ENCODE measurements at places on chromosomes 1 and 21. TPM values are rescaled to one million over a fixed set of nuclear protein-coding genes. Genes with fewer than 3 reads are reported as not detected.
A peak's percentile ranks its signal among the peaks of the same experiment; 100 is the strongest.

DNA sequence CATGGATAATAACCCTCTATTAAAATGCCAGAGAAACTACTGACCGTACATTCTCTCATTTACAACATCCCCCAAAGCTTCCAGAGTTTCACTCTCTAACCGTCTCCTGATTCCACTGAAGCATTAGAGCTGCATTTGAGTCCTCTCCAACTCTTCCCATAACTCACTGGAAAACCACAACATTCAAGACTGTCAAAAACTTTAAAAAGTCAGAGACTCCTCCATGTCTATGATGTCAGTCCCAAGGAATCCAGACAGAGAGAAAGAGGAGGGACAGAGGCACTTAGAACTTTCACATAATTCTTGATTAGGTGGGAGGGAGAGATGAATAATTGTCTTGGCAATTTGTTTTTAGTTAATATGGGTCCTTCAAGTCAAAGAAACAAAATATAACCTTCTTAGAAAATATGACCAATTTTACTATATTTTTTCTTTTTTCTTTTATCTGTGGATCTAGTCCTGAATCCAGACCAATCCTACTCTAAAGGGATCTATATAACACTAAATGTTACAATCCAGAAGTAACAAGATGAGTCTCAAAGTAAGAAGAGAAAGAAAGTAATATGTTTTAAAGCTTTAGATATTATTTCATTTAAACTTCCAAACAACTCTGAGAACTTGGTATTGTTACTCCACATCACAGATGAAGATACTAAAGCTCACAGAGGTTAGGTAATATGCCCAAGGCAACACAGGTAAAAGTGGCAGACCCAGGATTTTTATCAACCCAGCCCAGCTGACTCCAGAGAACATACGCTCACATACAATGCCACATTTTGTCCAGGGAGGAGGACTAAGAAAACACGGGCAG, 23.8 kb downstream of the OTUD7B start:
- H3K27ac ChIP-seq, result no peak overlapping the region
- H3K27me3 ChIP-seq, result no peaks in the 10 kb centered on the region
- DNase-seq, result no peak
- H3K4me3 ChIP-seq, result no peak overlapping the region
- H3K36me3 ChIP-seq, result no peaks in the 10 kb centered on the region

GRCh38 chr1:57798543-57798942, 374.7 kb upstream of the DAB1 start:
- no peaks in the 10 kb centered on the region for H3K36me3 ChIP-seq
- H3K27ac ChIP-seq, result no peak overlapping the region
- no peak for DNase-seq

DNA sequence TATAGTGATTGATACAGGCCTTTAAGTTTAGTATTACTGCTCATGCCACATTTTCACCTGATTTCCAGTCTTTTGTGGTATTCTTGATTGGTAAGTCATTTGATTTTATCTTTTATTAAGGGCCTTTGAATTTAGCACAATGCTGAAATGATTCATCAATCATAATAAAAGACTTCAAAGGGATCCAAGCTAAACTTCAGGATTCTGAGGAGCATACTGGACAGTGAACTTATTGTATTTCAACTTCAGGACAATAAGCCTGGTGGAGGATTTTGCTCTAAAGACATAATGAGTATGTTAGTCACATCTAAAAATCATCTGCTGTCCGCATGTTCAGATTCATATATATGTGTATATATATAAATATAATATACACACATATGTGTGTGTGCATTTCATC, 233.3 kb downstream of the SETD4 start:
- no peak overlapping the region for H3K4me3 ChIP-seq
- no peaks in the 10 kb centered on the region for H3K36me3 ChIP-seq
- no peak for DNase-seq

DNA sequence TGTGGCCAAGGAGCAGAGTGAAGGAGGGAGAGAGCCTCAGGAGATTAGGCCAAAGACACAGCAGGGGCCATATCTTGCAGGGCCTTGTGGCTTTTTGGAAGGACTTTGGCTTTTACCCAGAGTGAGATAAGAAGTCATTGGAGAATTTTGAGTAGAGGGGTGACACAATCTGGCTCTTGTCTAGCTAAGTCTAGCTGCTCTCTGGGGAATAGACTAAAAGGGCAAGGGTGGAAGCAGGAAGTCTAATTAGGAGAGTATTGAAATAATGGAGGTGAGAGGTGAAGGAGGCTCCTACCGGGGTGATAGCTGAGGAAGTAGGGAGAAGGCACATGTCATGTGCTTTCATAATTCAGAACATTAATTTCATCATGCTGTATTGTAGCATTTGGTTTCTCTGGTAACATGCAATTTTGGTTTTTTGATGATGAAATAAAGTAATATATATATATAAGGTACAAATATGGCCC, 34.3 kb upstream of the KCNA3 start:
- no peaks in the 10 kb centered on the region for H3K4me1 ChIP-seq
- DNase-seq, result no peak
- no peaks in the 10 kb centered on the region for H3K36me3 ChIP-seq
- no peak overlapping the region for H3K27ac ChIP-seq
- no peak overlapping the region for H3K4me3 ChIP-seq
- H3K27me3 ChIP-seq, result no peaks in the 10 kb centered on the region

GRCh38 chr1:85933961-85934360, 222.6 kb downstream of the COL24A1 start:
- no peaks in the 10 kb centered on the region for H3K4me1 ChIP-seq
- H3K27ac ChIP-seq, result no peak overlapping the region
- DNase-seq, result no peak
- H3K4me3 ChIP-seq, result no peak overlapping the region
- no peaks in the 10 kb centered on the region for H3K27me3 ChIP-seq

GRCh38 chr1:25875154-25875855, at the start of gene PAQR7:
Gene PAQR7 (minus strand): TSS chr1:25875708. CDS start chr1:25863839, 11,869 bp downstream.
- no peaks in the 10 kb centered on the region for H3K36me3 ChIP-seq
- no peaks in the 10 kb centered on the region for H3K27me3 ChIP-seq
- H3K4me1 ChIP-seq, result peaks cover 33% of the 10 kb centered on the region
- DNase-seq, result peak; percentile 85
- peak within 1 kb of the TSS; percentile 93 for H3K27ac ChIP-seq
- H3K4me3 ChIP-seq, result peak within 1 kb of the TSS; percentile 40

- DNase-seq, result no peak
- H3K4me1 ChIP-seq, result peaks cover 23% of the 10 kb centered on the region
- no peak overlapping the region for H3K4me3 ChIP-seq
Observed at GRCh38 chr1:225424562-225425200, 3.2 kb downstream of the LBR start.

GRCh38 chr1:44406737-44407429, 1.8 kb downstream of the RNF220 start:
- H3K27ac ChIP-seq, result no peak overlapping the region
- peaks cover 6% of the 10 kb centered on the region for H3K4me1 ChIP-seq
- DNase-seq, result no peak
- H3K36me3 ChIP-seq, result no peaks in the 10 kb centered on the region

DNA sequence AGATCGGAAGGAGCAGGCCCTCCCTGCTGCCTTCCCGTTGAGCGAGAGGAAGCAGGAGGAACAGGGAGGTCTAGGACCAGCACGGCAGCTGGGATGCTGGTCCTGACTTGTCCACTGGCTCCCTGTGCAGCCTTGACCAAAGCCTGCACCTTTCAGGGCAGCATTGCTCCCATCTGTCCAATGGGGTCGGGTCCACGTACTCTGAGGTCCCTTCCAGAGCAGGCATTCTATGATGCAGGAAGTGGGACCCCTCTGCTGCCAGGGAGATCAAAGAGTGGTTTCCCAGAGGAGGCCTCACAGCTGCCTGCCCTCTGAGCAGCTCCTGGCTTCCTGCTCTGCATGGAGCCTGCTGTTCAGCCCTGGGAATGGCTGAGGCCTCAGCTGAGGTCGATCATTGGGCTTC, 21.7 kb upstream of the ZNF362 start:
- no peak overlapping the region for H3K4me3 ChIP-seq
- H3K27me3 ChIP-seq, result no peaks in the 10 kb centered on the region
- H3K27ac ChIP-seq, result peak overlapping the region; percentile 62
- DNase-seq, result no peak

- no peak for DNase-seq
- peaks cover 16% of the 10 kb centered on the region for H3K4me1 ChIP-seq
- no peak overlapping the region for H3K27ac ChIP-seq
- H3K36me3 ChIP-seq, result no peaks in the 10 kb centered on the region
- no peak overlapping the region for H3K4me3 ChIP-seq
- H3K27me3 ChIP-seq, result no peaks in the 10 kb centered on the region
Observed at GRCh38 chr1:219503604-219504003, 109.3 kb downstream of the ZC3H11B start.

DNA sequence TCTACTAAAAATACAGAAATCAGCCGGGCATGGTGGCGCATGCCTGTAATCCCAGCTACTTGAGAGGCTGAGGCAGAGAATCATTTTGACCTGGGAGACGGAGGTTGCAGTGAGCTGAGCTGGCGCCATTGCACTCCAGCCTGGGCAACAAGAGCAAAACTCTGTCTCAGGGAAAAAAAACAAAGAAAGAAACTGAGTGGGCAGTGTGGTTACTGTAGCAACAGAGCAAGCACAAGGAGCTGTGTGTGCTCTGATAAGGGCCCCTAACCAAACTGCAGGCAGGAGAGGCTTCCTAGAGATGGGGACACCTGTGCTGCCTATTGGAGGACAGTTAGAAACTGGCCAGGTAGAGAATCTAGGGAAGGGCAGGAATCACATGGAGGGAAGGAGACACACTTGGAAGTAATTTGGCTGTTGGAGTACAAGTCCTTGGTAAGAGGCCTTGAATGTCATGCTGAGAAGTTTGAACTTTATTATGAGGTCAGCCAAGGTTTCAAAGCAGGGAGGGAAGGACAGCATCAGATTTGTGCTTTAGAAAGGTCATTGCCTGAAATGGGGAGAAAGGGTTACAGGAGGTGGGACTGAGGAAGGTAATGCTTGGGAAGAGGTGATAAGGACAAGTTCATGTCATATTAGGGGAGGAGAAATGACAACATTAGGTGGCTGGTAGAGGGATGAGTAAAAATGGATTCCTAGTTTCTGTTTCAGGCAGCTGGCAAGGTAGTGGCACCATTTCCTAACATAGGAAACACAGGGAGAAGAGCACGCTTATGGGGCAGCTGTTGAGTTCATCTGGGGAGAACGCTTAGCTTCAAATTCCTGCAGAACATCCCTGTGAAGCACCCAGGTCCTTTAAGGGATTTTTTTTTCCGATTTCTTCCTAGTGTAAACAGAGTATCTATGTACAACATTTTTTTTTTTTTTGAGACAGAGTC, 69.2 kb upstream of the ARTN start:
- no peak overlapping the region for H3K4me3 ChIP-seq
- no peak for DNase-seq
- no peaks in the 10 kb centered on the region for H3K4me1 ChIP-seq
- no peaks in the 10 kb centered on the region for H3K27me3 ChIP-seq
- no peak overlapping the region for H3K27ac ChIP-seq
- H3K36me3 ChIP-seq, result no peaks in the 10 kb centered on the region

DNA sequence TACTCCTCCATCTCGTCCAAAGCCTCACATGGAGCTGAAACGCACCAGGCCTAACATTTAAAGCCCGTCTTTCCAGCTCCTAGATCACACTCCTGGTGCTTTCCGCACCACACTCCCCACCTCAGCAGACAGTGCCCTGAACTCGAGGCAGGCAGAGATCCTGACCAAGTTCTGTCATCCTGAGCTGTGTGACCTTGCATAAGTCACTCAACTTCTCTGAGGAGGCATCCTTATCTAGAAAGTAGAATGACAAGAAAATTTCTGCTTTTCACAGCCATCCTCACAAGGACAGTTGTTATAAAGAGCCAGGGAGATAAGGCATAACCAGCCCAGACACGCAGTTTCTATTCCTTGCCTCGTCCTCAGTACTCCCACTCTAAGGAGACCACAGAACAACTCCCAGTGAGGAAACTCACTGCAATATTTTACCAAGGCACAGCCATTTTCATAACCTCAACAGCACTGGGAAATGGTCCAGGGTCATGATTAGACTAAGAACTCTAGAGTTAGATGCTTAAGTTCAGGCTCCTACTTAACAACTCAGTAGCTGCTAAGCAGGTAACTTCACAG, 3.1 kb downstream of the LRP8 start:
- no peak overlapping the region for H3K4me3 ChIP-seq
- H3K27me3 ChIP-seq, result no peaks in the 10 kb centered on the region
- H3K4me1 ChIP-seq, result peaks cover 16% of the 10 kb centered on the region
- DNase-seq, result no peak
- peak overlapping the region; percentile 93 for H3K27ac ChIP-seq
- no peaks in the 10 kb centered on the region for H3K36me3 ChIP-seq

DNA sequence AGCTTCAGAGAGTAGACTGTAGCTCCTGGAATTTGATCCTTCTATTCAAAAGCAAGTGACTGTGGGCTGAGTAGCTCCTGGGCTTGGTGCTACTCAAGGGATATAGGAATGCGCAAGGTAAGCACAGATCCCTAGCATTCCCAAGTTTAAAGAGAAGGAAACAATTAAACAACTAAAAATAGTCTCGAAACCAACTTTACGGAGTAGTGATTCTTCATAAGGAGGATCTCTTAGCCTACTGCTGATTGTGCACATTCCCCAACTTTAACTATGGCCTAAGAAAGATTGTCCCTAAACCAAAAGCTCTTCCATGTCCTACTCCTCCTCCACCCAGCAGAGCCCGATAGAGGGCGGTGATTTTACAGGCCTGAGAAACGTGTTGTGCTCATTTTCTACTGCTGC, 226.5 kb upstream of the CAMK1G start:
- no peak overlapping the region for H3K4me3 ChIP-seq
- peaks cover 32% of the 10 kb centered on the region for H3K4me1 ChIP-seq
- H3K27me3 ChIP-seq, result no peaks in the 10 kb centered on the region
- H3K27ac ChIP-seq, result no peak overlapping the region
- no peaks in the 10 kb centered on the region for H3K36me3 ChIP-seq
- no peak for DNase-seq

- peak; percentile 53 for DNase-seq
- H3K27ac ChIP-seq, result no peak overlapping the region
- no peaks in the 10 kb centered on the region for H3K27me3 ChIP-seq
- H3K36me3 ChIP-seq, result no peaks in the 10 kb centered on the region
- H3K4me1 ChIP-seq, result peaks cover 18% of the 10 kb centered on the region
- peak overlapping the region; percentile 92 for H3K4me3 ChIP-seq
Observed at GRCh38 chr1:110339407-110340206, 430 bp downstream of the RBM15 start.

CRNN gene
- total RNA-seq, result not detected

TMPRSS15 gene
- total RNA-seq, result not detected

SLC30A7 gene
- 16.1 TPM for total RNA-seq

CELA3B gene
- total RNA-seq, result not detected

ANGEL2 gene
- 33.8 TPM for total RNA-seq

OR2L2 gene
- total RNA-seq, result 0.16 TPM

CBR3 gene
- not detected for total RNA-seq

ADGRL2 gene
- total RNA-seq, result 4.6 TPM

Data from Caco-2 (cell line).